NCI-H1694 treated with DMSO at 0.1 percent for 48 hours (cell line): ENCODE measurements at places on chromosomes 12 and 14.

GRCh38 chr12:15861404-15861803, 20.8 kb upstream of the STRAP start:
- DNase-seq: no peak

DNA sequence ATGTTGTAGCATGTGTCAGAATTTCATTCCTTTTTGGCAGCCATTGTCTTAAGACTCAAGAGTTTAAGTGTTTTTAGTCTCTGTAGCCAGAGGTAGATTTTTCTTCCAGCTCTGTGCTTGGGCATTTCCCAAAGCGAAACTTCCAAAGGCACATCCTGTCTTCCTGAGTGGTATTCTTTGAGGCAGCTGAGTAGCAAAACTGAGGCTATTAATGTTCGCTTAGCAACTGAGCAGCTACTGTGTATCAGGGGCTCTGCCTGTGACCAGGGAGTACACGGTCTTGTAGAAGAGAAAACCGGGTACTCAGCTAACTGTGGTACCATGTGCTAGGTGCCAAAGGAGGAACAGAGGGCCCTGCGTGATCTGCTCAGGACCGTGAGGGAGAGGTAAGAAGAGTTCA, 52.0 kb downstream of the ETV6 start:
- no peak for DNase-seq

- DNase-seq: no peak
Observed at GRCh38 chr12:33529810-33530209, 90.2 kb upstream of the SYT10 start.

DNA sequence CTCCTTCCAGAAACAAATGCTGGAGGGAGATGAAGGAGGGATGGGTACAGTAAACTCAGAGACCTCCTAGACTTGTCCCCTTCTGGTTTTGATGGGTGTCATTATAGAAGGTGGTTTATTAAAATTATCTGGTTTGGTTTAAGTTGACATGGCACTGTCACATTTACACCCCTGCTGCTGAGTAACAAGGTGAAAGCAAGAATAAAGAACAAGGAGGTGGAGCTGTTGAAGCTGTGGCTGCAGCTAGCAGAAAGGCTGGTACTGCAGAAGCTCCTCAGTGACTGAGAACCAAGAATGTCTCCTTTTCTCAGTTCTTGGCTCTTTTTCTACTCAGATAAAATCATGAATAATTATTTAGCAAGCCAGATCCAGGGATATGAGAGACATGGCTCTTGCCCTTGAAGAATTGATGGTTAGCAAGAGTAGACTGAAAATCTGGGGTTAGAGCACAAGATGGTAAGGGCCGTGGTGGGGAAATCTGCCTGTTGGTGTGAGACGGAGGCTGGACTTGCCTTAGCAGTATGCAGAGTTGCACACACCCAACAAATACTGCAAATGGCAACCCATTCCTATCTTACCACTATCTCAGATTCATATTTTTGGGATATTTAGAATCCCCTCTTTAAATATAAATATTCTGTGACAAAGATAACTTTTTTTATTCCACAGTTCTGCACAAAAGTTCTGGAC, at the start of gene GZMH:
Gene GZMH (minus strand): TSS at position 31 of the 690 bp plus-strand sequence. CDS start 72 bp downstream, outside the sequence.
- DNase-seq: no peak

DNA sequence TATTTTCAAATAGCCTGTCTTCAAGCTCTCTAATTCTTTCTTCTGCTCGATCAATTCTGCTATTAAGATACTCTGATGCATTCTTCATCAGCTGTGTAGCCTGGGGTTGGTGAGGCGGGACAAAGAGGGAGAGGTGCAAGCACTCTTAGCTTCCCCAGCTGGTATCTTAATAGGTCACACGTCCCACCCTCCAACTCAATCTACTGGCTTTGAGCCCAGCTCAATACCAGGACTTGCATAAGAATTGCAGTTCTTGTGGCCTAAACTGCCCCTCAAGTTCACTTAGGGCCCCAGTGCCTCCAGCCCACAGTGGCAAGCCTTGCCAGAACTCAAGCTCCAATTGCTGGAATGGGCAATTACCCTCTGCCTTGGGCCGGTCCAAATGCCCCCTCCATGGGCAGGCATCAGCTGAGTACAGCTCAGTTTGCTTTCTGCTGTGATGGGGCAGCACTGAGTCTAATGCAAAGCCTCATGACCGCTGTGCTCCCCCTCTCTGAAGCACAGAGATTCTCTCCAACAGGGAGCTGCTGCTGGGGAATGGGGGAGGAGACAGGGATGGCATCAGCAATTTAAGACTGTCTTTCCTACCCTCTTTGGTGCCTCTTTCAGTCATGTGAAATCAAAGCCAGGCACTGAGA, 5.6 kb upstream of the SPATA7 start:
- no peak for DNase-seq

- DNase-seq: no peak
Observed at GRCh38 chr14:52589646-52590045, 37.0 kb downstream of the GPR137C start.

GRCh38 chr14:58801086-58801485, 163.3 kb downstream of the DACT1 start:
- DNase-seq: no peak

- DNase-seq: no peak
Observed at GRCh38 chr12:18864900-18865561, 127.1 kb downstream of the CAPZA3 start.

GRCh38 chr12:7123806-7124522, 4.7 kb downstream of the RBP5 start:
- no peak for DNase-seq

DNA sequence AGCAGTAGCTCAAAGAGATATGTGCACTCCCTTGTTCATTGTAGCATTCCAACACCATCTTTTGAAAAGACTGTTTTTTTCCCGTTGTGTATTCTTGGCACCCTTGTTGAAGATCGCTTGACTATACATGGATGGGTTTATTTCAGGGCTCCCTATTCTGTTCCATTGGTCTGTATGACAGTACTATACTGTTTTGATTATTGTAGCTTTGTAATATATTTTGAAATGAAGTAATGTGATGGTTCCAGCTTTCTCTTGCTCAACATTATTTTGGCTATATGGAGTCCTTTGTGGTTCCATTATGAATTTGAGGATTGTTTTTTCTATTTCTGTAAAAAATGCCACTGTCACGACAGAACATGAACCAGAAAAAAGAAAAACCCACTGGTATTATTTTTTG, 25.7 kb downstream of the BRMS1L start:
- no peak for DNase-seq

DNA sequence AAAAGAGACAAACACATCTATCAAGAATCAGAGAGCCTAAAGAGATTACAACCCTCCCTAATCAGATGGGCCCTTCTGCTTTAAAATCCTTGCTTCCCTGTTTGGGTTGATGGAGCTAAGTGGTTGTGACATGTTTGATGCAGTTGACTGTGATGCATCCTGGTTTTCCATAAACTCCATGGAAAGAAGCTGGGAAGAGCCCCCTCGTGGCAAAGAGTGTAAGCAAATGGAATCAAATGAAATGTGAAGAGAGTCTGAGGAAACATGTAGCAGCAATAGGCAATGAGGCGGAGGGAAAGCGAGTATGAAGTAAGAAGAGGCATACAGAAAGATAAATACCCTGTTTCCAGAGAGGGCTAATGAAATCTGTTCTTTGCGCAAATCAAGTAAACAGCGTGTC, 70.4 kb upstream of the SLCO1C1 start:
- DNase-seq: peak; percentile 36

DNA sequence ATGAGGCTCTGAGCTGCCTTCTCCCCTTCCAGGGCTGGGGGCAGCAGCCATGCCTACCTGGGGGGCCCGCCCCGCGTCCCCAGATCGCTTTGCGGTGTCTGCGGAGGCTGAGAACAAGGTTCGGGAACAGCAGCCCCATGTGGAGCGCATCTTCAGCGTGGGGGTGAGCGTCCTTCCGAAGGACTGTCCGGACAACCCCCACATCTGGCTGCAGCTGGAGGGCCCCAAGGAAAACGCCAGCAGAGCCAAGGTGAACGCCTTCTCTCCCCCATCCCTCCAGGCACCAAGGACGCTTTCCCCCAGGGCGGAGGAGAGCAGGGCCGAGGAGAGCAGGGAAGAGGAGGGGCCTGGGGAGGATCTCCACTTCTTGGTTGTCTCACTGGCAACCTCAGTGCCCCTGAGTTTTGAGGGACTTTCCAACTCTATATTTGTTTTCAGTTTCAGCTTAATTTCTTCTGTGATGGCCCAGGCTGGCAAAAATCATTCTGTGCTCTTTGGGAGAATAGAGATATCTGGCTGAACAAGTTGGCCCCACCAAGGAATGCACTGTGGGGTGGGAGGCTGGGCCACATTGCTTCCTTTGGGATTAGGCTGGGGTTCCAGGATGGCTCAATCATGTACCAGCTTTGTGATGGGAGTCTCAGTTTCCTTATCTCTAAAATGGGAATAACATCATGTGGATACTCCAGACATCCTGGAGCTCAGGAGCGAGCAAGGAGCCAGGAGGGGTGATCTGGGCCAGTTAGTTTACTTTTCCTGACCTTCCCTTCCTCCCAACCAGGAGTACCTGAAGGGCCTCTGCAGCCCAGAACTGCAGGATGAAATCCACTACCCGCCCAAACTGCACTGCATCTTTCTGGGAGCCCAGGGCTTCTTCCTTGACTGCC, 1.2 kb downstream of the KHNYN start:
- DNase-seq: no peak

DNA sequence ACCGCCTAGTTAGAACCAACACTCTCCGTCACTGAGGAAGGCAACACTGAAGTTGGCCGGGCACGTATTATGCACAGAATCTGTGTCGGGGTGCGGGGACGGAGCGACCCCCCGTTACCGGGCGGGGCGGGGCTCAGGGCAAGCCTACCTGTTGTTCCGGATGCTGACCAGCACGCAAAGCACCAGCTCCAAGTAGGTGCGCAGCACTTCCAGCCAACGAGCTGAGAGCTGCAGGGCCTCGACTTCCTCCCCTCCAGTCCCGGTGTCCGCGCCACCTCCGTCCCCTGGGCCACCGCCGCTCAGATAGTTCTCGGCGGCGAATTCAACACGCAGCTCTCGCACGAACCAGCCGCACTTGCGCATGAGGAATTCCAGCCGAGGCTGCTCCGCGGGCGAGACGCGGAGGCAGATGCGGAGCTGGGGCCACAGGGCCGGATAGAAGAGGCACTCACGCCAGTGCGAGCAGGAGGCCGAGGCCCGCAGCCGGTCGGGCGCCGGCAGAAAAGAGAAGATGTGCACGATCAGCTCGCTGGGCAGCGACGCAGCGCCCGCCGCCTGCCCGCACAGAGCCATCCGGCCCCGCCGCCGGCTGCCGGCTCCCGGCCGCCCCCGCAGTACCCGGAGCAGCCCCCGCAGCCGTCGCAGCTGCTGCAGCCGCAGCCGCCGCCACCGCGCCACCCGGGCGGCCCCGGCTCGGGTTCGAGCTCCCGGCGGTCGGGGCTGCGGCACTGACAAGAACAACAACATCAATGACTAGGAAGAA, 636 bp downstream of the FBXO33 start:
- no peak for DNase-seq

DNA sequence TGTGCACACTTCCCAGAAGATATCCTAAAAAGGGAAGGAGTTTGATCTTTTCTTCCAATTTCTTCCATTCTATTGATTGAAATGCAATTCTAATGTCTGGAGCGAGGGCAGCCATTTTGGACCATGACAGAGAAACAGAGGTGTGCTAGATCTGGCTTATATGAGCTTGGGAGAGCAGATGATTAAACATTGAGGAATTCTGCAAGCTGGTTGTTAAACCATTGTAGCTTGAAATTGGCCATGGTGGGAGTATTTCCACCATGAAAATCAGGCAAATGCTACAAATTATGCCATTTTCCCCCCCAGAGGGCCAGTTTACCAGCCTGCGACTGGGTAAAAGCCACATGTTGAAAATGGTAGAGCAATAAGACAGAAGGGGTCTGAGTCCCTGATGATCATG, 155.0 kb downstream of the PAWR start:
- DNase-seq: no peak

DNA sequence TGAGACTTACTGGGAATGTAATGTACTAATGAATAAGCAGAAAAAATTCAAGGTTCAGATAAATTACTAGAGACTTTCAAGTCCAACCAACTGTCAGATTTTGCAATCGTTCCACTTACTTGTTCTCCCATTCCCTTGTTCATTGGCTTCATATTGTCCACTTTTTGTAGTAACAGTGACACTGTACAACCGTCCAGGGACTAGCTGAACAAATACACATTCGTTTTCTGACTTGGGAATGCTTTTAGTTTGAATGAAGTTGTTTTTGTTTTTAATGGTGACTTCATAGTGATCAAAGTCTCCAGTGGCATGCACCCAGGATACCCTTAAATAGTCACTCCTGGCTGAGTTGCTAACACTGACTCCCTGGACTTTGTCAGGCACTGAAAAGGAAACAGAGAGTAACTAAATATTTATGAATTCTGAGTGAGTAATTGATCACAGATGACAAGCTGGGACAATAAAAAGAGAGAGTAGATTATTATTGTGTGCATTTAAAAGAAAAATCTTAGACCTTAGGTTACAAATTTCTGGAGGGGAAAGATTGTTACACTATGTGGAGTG, 65.4 kb downstream of the PTPRB start:
- DNase-seq: no peak

DNA sequence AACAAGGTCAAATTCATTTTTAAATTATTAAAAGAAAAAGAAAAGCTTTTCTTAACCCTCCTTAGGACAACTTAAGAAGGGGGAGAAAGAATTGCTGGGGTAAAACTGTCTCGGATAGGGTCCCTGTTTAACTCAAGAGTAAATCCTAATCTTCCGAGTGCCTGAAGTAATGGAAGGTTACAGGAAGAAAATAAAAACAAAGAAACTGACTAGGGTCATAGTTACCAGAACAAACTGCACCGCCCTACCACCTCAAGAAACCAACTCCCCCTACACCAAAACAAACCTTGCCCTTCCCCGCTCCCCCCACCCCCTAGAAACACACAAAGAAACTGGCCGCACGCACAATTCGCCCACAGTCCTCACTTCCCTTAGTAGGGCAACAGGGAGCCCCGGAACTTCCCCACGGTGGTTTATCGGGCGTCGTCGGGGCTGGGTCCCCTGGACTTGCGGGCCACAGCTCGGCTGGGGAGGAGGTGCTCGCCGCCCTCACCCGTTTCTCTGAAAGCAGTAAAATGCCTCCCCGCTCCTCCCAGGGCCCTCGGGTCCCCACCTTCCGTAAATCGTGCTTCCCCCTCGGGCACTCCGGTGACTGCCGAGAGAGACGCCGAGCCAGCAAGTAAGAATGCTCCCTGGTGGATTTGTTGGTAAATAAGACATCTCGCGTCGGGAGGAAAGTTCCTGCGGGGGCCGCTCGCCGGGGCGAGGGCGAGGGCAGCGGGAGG, 2.4 kb downstream of the SINHCAF start:
- DNase-seq: peak; percentile 76
